ENCODE measurements at places on chromosomes 12 and 14.

DNA sequence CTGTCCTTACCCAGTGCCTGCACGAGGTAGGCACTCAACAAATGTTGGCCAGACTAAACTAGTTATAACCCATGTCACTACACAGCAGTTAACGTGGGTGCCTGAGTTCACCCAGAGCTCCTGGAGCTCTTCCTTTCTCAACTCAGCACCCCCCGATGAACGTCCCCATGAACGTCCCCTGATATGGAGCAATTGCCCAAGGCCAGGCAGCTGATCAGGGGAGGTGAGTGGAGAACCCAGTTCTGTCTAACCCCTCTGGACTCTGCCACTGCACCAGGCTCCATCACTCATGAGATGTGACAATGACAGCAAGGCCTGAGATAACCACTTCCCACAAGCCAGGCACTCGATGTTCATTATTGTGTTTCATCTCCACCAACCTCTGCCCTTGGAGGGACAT lies 199.0 kb downstream of the BCL11B start:
- no peak for DNase-seq

GRCh38 chr12:120234643-120235368 lies 30.7 kb downstream of the PXN start:
- DNase-seq: no peak

- no peak for DNase-seq
Measured at GRCh38 chr12:94149781-94150239, 1.4 kb downstream of the PLXNC1 start.

DNA sequence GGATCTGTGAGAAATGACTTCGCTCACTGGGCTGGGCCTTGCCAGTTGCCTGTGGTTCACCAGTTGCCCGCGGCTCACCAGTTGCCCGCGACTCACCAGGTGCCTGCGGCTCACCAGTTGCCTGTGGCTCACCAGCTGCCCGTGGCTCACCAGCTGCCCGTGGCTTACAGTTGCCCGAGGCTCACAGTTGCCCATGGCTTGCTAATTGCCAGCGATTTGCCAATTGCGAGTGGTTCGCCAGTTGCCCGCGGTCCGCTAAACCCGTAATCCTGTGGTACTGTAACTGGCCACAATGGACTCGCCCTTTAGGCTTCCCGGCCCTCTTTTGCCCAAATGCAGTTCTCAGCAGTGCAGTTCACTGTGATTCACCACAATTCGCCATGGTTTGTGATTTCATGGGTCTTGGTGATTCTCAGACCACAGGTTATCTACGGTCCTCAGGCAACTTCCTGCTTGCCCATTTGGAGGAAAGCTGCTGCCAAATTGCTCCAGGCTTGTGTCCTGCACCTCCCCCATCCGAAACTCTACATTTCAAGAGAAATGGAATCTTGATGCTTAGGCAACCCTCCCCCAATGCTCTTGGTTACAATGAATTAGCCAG lies 15.0 kb upstream of the MEG3 start:
- no peak for DNase-seq

DNA sequence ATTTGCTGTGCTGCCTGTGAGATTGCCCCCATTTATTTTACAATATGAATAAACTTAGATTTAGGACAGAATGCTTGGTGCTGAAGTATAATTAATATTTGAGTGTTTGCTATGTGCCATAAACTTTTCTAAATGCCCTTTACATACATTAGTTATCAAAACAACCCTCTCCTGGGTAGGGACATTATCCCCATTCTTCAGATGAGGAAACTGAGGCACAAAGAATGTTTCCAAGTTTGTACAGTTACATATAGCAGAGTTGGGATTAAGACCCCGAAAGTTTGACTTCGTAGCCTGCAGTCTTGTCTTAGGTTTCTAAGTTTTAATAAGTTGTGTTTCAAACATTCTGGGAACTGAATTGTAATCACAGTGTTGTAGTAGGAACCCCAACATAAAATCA lies 18.4 kb downstream of the KLHDC2 start:
- no peak for DNase-seq

GRCh38 chr12:115543269-115543668 lies 734.2 kb downstream of the MED13L start:
- no peak for DNase-seq

- DNase-seq: no peak
Measured at GRCh38 chr12:5710260-5710878, 234.7 kb downstream of the ANO2 start.

DNA sequence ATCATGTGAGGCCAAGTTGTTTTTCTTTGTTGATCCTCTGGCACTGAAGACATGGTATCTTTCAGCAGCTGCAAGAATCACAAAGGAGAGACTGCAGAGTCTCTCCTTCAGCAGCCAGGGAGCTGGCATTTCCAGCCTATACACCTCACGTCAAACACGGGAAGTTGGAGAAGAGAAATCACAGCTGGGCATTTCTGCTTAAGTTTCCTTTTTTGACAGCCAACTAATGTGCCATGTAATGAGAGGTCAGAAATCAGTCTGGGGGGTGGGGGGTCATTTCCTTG lies 28.3 kb downstream of the PHLDA1 start:
- no peak for DNase-seq

GRCh38 chr14:34081101-34081575 lies 130.3 kb upstream of the EGLN3 start:
- DNase-seq: no peak

DNA sequence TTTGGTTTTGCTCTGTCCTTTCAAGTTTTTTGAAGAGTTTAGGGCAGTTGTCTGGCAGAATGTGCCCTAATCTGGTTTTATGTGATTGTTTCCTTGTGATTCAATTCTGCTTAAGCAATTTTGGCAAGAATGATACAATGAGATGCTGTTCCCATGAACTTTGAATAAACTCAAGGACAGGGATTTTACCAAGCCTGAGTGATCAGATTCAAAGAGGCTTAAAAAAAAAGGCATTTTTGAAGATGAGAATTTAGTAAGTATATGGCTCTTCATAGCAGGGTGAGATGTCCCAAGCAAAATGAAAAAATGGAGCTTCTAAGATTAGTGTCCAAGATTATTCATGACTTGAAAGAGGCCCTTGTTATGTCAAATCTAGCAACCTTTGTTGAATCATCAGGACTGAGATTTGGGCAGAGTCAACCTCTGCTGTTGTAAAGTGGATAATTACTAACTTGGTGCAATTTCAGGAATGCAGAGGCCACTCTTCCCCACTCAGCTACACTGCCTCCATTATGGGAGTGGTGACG lies 180.6 kb upstream of the NUDT4 start:
- no peak for DNase-seq

DNA sequence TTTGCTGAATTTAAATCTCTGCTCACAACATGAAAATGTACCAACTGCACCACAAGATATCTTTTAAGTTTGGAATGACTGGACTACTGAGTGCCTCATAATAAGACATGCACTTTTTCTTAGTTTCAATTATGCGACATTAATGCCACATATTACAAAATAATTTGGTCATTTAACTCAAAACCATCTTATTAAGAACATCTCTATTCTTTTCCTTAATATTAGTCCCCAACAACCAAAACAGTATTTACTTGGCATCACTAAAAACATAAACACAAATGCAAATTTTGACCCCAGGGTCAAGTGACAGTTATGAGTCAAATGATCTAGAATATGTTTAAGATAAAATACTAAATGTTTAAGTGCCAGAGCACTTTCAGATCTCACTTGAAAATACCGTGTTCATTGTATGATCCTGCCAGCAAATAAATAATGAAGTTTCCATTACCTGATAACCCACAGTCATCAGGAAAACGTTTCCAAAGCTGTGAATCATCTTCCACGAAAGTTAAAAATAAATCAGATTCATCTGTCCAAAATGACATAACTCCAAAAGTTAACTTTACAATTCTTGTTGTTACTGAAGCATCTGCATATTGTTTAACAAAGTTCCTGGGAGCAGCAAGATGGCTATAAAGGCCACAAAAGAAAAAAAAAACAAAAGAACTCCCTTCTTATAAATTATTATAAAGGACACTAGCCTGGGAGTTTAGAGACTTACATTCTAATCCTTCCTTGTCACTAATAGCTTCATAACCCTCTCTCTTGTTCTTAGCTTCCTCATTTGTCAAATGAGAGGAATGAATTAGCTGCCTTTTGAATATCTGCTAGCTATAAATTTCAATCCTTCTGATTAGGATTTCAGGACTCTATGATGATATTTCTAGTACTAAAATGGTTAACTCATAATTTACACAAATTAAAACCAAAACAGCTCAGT lies 30.5 kb upstream of the AP4S1 start:
- DNase-seq: no peak

GRCh38 chr14:41859336-41859735 lies 252.7 kb downstream of the LRFN5 start:
- no peak for DNase-seq

- no peak for DNase-seq
Measured at GRCh38 chr12:25187781-25188180, 7.2 kb downstream of the DNAI7 start.

GRCh38 chr12:38954238-38954873 lies 49.0 kb upstream of the CPNE8 start:
- DNase-seq: no peak

DNA sequence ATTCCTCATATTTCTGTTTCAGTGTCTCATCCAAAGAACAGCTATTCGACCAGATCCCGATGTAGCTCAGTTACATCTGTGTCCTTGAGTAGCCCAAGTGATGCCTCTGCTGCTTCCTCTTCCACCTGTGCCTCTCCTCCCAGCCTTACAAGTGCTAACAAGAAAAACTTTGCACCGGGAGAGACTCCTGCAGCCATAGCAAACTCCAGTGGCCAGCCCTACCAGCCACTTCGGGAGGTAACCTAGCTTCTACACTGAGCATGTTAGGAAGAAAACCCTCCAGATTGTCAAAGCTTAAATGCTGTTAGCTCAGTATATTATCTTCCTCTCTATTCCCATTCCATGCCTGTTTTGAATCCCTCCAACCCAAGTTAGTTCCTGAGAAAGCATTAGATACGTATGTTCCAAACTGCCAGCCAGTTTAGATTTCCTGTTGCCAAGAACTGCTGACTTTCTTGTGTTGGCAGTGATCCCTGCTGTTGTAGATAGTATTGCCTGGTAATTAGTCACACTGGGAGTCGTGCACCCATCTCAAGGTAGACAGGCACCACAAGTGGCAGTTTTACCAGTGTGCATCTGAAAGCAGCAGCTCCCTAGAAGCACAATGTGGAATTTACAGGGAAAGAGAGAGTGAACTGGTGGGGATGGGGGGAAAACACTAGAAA lies 14.0 kb upstream of the KCNH3 start:
- no peak for DNase-seq

DNA sequence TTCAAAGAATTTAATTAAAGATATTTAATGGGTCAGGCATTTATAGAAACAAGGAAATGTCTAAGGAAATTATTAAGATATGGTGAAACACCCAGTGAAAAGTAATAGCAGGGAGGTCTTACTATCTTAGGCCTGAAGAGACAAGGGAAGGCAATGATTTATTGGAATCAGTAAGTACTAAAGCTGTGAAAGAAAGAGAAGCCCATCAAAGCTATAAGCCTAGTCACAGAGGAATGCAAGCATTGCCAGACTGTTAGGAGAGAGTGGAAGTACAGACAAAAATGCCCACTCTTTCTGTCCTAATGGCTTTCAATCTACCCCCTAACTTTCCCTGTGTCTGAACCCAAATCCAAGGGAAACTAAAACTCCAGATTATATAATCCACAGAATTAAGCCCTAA lies 69.2 kb upstream of the PIK3C2G start:
- DNase-seq: no peak

DNA sequence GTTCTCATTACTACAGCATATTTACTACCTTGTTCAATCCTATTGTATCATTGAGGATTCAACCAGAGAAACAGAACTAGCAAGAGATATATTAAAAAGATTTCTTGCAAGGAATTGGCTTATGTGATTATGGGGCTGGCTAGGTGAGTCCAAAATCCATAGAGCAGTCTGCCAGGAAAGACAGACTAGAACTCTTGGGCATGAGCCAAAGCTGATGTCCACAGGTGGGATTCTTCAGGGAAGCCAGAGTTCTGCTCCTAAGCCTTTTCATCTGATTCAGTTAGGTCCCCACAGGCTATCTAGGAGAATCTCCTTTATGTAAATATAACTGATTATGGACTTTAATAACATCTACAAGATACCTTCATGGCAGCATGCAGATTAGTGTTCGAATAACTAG lies 26.0 kb downstream of the PELI2 start:
- DNase-seq: no peak

DNA sequence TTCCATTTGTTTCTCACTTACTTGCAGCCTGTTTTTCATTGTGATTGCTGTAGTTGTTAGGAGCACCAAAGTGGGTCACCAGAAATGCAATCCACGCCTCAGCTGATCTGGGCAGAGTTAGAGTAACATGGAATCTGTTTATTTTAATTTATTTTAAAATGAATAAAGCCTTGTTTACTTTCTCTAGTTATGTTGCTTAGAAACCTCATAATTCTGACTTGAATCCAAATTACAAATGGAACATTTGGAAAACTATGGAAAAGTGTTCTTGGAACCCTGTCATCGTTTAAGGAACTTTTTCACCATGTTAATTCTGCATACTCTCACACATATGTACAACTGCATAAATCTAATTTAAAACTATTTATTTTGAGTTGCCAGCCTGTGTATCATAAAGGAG lies 92.2 kb upstream of the DAAM1 start:
- DNase-seq: no peak

DNA sequence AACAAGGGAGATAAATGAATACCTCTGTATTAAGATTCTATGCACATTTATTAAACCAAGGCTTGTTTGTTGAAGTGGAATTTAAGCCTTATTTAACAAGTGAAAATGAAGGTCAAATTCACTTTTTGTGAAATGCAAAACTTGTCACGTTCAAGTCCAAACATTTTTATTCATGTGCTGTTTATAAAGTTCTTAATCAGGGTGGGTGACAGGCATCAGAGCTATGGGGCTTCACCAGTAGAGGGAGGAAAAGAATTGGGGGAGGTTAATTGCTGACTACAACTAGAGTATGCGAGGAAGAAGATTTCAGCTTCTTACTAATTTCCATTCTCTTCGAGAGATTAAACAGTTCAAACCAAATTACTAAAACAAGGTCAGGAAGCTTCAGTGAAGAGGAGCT lies 9.7 kb downstream of the MOK start:
- no peak for DNase-seq

DNA sequence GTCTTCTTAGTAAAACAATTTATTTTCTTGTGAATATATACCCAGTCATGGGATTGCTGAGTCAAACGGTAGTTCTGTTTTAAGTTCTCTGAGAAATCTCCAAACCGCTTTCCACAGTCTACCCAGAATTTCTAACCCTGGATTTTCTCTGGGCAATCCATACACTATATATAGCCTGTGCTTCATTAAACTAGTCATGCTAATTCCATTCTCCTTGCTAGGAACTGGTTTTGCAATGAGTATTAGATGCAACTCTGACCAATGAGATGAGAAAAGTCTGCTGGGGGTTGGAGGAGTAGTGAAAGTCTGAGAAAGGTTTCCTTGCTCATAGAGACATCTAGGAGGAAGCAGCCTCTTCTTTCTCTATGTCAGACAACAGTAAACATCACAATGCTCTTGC lies 196.1 kb upstream of the CDKN3 start:
- no peak for DNase-seq

DNA sequence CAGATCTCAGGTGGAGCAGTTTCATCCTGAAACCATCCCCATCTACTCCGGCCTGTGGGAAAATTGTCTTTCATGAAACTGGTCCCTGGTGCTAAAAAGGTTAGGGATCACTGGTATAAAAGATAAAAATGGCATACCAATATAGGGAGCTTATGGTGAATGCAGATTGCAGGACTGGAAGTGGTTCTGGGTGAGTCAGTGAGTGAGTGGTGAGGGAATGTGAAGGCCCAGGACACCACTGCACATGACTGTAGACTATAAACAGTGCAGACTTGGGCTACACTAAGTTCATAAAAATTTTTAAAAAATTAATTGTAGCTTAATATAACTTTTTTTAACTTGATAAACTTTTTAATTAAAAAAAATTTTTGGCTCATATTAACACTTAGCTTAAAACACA lies 67.0 kb upstream of the RD3L start:
- no peak for DNase-seq
